Hindlimb muscle (tissue), 1 donor: ENCODE measurements at places on chromosomes 3 and 15. TPM values are rescaled to one million over a fixed set of nuclear protein-coding genes. Genes with fewer than 3 reads are reported as not detected.

MYH15 gene
- 0.23 TPM for polyA plus RNA-seq

- no peak for DNase-seq
Measured at GRCh38 chr3:89699229-89699628, 591.8 kb downstream of the EPHA3 start.

- no peak for DNase-seq
Measured at GRCh38 chr15:70018646-70019600, 78.8 kb downstream of the TLE3 start.

- DNase-seq: no peak
Measured at GRCh38 chr3:69869643-69870042, 129.9 kb upstream of the SAMMSON start.

- DNase-seq: no peak
Measured at GRCh38 chr15:56815247-56815646, 81.9 kb upstream of the ZNF280D start.
